ENCODE measurements at places on chromosomes 1 and 21. TPM values are rescaled to one million over a fixed set of nuclear protein-coding genes. Genes with fewer than 3 reads are reported as not detected.

The AVPR1B gene
- not detected for total RNA-seq

The PRAMEF18 gene
- not detected for total RNA-seq

The LDLRAD2 gene
- not detected for total RNA-seq

The NCMAP gene
- total RNA-seq: 0.84 TPM

GRCh38 chr1:192489748-192490147, 85.8 kb upstream of the RGS1 start:
- no peaks in the 10 kb centered on the region for H3K36me3 ChIP-seq
- DNase-seq: no peak
- H3K27me3 ChIP-seq: no peaks in the 10 kb centered on the region
- no peak overlapping the region for H3K27ac ChIP-seq
- H3K4me1 ChIP-seq: peaks cover 12% of the 10 kb centered on the region

GRCh38 chr21:41437729-41438128, 11.7 kb downstream of the MX1 start:
- no peaks in the 10 kb centered on the region for H3K4me1 ChIP-seq
- DNase-seq: no peak
- H3K27ac ChIP-seq: no peak overlapping the region
- no peak overlapping the region for H3K4me3 ChIP-seq

The PLPPR5 gene
- total RNA-seq: not detected

The KCNE2 gene
- not detected for total RNA-seq

The SPRR3 gene
- total RNA-seq: not detected

DNA sequence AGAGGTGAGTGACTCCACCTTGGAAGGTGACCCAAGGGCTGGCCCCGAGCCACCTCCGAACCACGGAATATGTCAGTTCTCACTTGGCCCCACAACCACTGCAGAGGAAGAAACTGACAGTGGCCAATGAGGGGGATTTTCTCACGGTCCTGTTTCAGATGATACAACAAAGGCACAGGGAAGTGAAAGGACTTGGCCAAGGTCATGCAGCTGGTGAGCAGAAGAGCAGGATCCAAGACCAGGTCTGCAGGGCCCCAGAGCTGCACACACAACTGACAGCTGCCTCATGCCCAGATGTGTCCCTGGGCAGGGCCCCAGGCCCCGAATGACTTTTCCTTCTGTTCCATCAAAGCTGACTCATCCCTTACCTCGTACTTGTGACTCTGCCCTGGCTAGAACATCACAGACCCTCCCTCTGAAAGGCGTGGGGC, 25.8 kb upstream of the EVA1B start:
- DNase-seq: no peak
- peaks cover 50% of the 10 kb centered on the region for H3K4me1 ChIP-seq
- peaks cover 19% of the 10 kb centered on the region for H3K36me3 ChIP-seq
- no peak overlapping the region for H3K4me3 ChIP-seq

- H3K27me3 ChIP-seq: no peaks in the 10 kb centered on the region
- H3K4me1 ChIP-seq: peaks cover 33% of the 10 kb centered on the region
- DNase-seq: no peak
- no peaks in the 10 kb centered on the region for H3K36me3 ChIP-seq
These were observed 3.6 kb downstream of the ASAP3 start for GRCh38 chr1:23480187-23481025.

The RNU1-4 gene
- total RNA-seq: 1,685 TPM

GRCh38 chr1:236524895-236525184, 1.1 kb downstream of the LGALS8 start:
- peak overlapping the region; percentile 62 for H3K27ac ChIP-seq
- no peaks in the 10 kb centered on the region for H3K27me3 ChIP-seq
- DNase-seq: no peak
- peaks cover 8% of the 10 kb centered on the region for H3K36me3 ChIP-seq
- H3K4me3 ChIP-seq: peak overlapping the region; percentile 99

DNA sequence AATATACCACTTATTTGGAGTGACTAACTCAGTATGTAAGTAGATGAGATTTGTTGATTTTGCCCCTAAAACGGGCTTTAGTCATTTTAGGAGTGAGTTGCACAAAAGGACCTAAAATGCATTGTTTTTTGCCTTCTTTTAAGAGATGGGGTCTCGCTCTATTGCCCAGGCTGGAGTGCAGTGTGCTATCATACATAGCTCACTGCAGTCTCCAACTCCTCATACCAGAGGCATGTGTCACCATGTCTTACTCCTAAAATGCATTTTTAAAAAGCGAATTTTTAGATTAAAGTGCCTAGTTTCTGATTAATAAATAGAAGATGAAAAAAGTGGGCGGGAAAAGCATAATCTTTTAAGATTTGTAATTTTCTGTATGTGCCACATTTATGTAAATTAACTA, 11.5 kb upstream of the NEXN start:
- no peaks in the 10 kb centered on the region for H3K36me3 ChIP-seq
- H3K4me1 ChIP-seq: no peaks in the 10 kb centered on the region
- H3K27me3 ChIP-seq: no peaks in the 10 kb centered on the region
- H3K4me3 ChIP-seq: no peak overlapping the region
- no peak for DNase-seq
- no peak overlapping the region for H3K27ac ChIP-seq

GRCh38 chr1:10232163-10232562, 21.8 kb downstream of the KIF1B start:
- no peak overlapping the region for H3K27ac ChIP-seq
- peaks cover 10% of the 10 kb centered on the region for H3K4me1 ChIP-seq
- no peak overlapping the region for H3K4me3 ChIP-seq
- no peak for DNase-seq

DNA sequence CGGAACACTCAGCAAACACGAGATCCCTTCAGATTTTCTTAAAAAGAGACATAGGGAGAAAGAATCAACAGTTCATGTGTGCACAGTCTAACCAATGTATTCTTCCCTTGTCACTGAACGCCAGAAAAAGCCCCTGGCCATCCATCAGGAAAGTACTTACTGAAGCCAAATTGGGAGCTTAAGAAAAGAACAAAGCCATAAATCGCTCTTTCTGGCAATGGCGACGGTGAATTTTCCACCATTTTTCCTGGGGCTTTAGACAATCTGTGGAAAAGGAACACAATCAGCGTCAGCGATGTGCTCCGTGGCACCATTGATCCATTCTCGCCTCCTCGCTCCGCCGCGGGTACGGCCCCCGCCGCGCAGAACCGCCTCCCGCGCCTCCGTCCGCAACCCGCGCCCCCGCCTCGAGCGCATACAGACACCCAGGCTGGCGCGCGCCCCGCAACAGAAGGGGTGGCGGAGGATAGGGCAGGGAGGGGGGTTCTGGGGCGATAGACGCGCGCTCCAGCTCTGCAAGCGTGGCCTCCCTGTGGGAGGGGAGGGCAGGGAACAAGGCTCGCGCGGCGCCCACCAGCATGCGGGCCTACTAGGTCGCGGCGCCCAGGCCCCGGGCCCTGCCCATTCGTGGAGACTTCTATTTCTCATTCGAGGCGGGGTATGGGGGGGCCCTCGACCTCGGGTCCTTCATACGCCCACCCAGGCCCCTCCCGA, 440 bp downstream of the PIGP start:
- H3K4me1 ChIP-seq: peaks cover 11% of the 10 kb centered on the region
- H3K36me3 ChIP-seq: no peaks in the 10 kb centered on the region
- no peak for DNase-seq
- peak overlapping the region; percentile 95 for H3K27ac ChIP-seq
- H3K4me3 ChIP-seq: peak overlapping the region; percentile 95

DNA sequence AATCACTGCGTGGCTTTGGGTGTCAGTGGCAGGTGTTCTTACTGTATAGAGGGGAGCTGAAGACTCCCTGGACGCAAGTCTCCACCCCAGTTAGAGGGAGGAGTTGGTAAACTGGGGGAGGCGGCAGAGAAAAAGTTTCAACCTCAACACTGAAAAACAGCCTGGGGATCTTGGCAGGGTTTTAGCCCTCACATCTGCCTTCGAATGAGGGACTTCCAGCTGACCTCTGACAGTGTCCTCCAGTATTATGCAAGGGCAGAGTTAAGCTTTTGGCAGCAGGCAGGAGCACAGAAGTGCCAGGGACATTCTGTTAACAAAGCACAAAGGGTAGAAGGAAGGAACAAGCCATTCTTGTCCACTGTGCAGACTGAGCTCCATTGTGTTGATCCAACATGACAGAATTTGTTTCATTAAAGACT, 41.2 kb upstream of the RAB4A start:
- 0 out of 2 replicates have a peak overlapping the region, but pooled peaks have one; percentile 17 for H3K4me3 ChIP-seq
- no peaks in the 10 kb centered on the region for H3K27me3 ChIP-seq
- peak overlapping the region; percentile 7 for H3K27ac ChIP-seq

DNA sequence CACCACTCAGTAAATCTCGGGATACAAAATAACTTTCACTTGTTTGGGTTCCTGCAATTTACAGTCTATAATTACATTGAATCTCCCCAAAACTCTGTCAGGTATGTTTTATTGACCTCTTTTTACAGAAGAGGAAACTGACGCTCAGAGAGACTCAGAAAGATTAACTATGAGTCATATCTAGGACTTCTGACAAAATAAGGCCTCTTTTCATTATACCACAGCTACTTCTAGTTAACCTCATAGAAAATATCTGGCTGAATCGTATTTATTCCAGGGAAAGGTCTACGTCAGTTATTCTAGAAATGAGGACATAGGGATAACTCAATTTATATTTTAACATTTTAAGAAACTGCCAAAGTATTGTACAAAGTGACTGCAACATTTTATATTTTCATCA, 211.1 kb upstream of the FAM78B start:
- H3K4me1 ChIP-seq: no peaks in the 10 kb centered on the region
- no peak for DNase-seq
- H3K27ac ChIP-seq: no peak overlapping the region
- H3K4me3 ChIP-seq: no peak overlapping the region
- peaks cover 15% of the 10 kb centered on the region for H3K27me3 ChIP-seq

- no peak overlapping the region for H3K4me3 ChIP-seq
- H3K27ac ChIP-seq: no peak overlapping the region
- no peaks in the 10 kb centered on the region for H3K36me3 ChIP-seq
- no peaks in the 10 kb centered on the region for H3K27me3 ChIP-seq
These were observed 26.8 kb downstream of the SESN2 start for GRCh38 chr1:28286111-28286510.

The HLCS gene
- 18.5 TPM for total RNA-seq

The MMP23B gene
- total RNA-seq: 8.7 TPM

DNA sequence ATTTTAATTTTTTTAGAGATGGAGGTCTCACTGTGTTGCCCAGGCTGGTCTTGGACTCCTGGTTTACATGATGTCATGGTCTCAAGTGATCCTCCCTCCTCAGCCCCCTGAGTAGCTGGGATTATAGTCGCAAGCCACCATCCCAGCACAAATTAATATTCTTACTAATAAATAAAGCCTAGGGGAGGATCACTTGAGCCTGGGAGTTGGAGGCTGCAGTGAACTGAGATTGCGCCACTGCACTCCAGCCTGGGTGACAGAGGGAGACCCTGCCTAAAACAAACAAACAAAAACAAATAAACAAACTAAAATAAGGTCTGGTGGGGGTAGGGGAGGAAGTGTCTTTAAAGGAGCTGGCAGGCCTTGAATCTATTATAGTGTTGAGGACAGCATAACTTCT, 8.7 kb upstream of the GADD45A start:
- no peak overlapping the region for H3K27ac ChIP-seq
- no peak overlapping the region for H3K4me3 ChIP-seq
- no peaks in the 10 kb centered on the region for H3K4me1 ChIP-seq
- no peaks in the 10 kb centered on the region for H3K36me3 ChIP-seq

The NSUN4 gene
- total RNA-seq: 27.8 TPM

GRCh38 chr1:115204513-115204912, 115.2 kb upstream of the TSPAN2 start:
- no peak overlapping the region for H3K27ac ChIP-seq
- H3K27me3 ChIP-seq: no peaks in the 10 kb centered on the region
- H3K36me3 ChIP-seq: no peaks in the 10 kb centered on the region
- DNase-seq: no peak
- no peaks in the 10 kb centered on the region for H3K4me1 ChIP-seq

DNA sequence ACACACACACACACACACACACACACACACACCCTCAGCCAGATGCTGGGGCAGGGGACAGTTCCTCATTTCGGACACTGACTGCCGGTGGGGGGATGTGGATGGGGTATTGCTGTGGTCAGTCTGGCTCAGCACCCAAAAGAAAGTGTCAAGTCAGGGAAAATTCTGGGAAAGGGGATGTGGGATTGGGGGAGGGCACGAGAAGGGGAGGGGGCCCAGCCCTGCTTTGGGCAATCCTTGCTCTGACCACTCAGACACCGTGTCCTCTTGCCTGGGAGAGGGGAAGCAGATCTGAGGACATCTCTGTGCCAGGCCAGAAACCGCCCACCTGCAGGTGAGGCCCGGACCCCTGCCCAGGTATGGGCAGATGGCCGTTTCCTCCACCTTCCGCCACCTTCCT, at the start of gene C1QC:
C1QC (plus strand) TSS at position 253 of the 400 bp plus-strand sequence. CDS start 391 bp downstream, outside the sequence.
- H3K4me3 ChIP-seq: no peak within 1 kb of the TSS
- H3K27me3 ChIP-seq: no peaks in the 10 kb centered on the region
- H3K4me1 ChIP-seq: no peaks in the 10 kb centered on the region
- H3K36me3 ChIP-seq: no peaks in the 10 kb centered on the region
- H3K27ac ChIP-seq: no peak within 1 kb of the TSS
- no peak for DNase-seq

DNA sequence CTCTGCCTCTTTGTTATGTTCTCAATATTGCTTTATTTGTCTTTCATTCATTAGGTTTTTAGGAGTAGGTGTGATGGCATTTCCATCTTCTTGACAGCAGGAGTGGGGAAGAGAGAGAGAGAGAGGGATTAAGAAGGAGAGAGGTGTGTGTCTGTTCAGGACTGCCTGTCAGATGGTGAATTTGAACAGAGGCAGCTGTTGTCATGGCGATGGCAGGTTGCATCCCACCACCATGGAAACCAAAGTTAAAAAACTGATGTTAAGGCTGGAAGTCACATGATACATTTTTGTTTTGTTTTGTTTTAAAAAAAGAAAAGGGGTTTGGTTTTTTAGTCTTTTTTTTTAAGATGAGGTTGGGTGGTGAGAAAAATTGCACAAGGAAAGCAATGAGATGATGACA, 18.3 kb downstream of the CACNA1E start:
- no peaks in the 10 kb centered on the region for H3K36me3 ChIP-seq
- no peak overlapping the region for H3K4me3 ChIP-seq
- no peaks in the 10 kb centered on the region for H3K4me1 ChIP-seq
- no peak overlapping the region for H3K27ac ChIP-seq

The LCE3E gene
- total RNA-seq: not detected

The DYNLT5 gene
- total RNA-seq: not detected

The PERM1 gene
- total RNA-seq: 0.39 TPM

The A3GALT2 gene
- not detected for total RNA-seq

DNA sequence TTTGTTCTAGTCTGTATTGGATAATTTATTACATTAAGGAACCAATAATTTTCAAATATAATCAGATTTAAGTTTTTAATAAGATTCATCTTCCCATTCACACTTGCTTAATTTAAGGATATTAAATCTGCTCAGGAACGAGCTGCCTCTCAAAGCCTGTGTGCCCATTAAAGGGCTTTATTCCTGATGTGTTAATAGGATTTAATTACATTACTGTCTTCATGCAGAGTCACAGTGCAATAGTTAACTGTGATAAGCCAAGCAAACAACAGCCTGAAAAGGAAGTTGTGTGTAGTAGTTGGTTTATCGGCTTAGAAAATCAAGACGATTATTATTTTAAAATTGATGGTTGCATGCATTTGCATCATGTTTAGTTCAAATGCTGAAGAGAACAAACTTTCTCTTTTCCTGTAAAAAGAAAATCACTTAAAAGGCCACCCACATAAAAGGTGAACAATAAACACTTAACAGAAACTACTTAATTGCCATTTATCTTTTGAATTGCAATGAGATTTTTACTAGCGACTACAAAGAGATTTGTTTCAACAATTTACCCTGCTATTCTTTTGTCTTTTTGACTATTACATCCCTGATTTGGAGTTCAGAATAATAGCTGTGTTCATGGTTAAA, 174.6 kb downstream of the RWDD3 start:
- DNase-seq: no peak
- H3K27me3 ChIP-seq: no peaks in the 10 kb centered on the region
- H3K4me3 ChIP-seq: no peak overlapping the region
- no peaks in the 10 kb centered on the region for H3K36me3 ChIP-seq
- H3K4me1 ChIP-seq: no peaks in the 10 kb centered on the region

The FMO5 gene
- total RNA-seq: 0.27 TPM

GRCh38 chr1:213987927-213988506, at the start of gene PROX1:
Gene PROX1, plus strand, starts transcription at chr1:213987973. Its CDS starts 8,563 bp downstream, at chr1:213996536.
- H3K4me1 ChIP-seq: no peaks in the 10 kb centered on the region
- no peak within 1 kb of the TSS for H3K27ac ChIP-seq
- 0 out of 2 replicates have a peak, but pooled peaks cover 6% of the 10 kb centered on the region for H3K27me3 ChIP-seq

Data from HCT116 (cell line).